Inflammatory macrophage treated with lipopolysaccharide for 1 hour (primary cell): ENCODE measurements at places on chromosomes 5 and 9.

DNA sequence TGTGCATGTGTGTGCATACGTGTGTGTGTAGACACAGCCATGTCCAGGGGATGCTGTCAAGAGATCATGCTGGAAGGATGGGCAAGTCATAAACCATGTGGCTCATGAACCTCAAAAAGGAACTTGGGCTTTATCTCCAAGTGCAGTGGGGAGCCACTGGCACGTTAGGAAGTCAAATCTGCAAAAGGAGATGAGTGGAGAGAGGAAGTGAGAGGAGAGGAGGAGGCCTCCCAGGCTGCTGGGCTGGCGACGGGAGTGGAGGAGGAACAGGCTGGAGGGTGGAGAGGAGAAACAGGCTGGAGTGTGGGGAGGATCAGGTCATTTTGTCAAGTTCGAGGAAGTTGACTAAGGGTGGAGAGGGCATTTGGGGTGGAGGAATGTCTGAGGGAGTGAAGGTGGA lies 29.2 kb upstream of the TIFAB start:
- peak; percentile 70 for DNase-seq

DNA sequence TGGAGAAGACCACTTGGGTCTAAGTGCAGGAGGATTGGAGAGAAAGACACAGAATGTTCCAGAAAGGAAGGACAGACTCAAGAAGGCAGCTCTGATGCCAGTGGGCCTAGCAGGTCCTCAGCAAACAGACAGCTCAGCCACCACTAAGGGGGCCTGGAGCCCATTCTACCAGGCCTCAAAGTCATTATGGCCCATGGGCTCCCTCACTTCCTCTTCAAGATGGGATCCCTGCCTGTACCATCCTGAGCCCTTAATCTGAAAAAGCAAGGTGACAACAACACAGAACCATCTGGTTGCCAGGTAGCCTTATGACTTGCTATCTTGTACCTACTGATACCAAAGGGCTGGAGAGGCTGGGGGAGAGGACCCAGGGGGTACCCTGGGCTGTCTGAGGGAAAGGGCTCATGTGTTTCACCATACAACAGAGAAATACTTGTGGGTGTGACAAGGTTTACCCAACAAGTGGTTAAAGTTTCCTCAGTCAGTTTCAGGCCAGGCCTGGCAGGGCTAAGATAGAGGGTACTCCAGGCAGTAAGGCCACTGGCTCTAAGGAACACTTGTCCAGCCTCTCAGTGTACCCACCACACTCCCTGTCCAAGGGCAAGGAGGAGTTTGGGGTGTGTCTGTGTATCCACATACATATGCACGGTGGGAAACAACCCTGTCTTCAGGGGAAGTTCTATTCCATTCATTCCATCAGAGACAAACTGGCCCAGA lies 30.7 kb downstream of the TCF7 start:
- DNase-seq: peak; percentile 7

DNA sequence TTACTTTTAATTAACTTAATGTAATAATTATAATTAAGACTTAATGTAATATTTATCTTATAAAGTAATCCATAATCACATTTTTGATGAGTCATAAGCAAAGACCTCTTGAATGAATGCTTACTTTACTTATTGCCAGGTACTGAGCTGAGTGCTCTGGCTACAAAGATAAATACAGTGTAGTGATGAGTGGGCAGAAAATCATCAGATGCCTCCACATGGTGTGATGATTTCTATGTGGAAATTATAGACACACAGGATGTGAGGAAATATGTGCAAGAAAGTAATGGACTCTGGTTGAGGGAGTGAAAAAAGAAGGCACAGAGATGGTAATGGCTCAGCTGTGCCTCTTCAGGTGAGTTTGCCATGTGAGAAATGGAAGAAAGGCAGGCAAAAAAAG lies 422.6 kb upstream of the CD180 start:
- no peak for DNase-seq

GRCh38 chr5:84715686-84716085 lies 331.0 kb upstream of the EDIL3 start:
- DNase-seq: no peak

DNA sequence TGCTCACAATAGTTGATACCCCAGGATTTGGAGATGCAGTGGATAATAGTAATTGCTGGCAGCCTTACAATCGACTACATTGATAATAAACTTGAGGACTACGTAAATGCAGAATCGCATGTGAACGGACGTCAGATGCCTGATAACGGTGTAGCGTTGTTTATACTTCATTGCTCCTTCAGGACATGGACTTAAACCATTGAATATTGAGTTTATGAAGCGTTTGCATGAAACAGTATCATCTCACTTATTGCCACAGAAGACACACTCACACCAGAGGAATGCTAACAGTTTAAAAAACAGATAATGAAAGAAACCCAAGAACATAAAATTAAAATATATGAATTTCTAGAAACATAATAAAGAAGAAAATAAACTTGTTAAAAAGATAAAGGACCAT lies 101.6 kb downstream of the GABBR2 start:
- no peak for DNase-seq

- DNase-seq: no peak
Measured at GRCh38 chr9:2255128-2255527, 240.0 kb downstream of the SMARCA2 start.

DNA sequence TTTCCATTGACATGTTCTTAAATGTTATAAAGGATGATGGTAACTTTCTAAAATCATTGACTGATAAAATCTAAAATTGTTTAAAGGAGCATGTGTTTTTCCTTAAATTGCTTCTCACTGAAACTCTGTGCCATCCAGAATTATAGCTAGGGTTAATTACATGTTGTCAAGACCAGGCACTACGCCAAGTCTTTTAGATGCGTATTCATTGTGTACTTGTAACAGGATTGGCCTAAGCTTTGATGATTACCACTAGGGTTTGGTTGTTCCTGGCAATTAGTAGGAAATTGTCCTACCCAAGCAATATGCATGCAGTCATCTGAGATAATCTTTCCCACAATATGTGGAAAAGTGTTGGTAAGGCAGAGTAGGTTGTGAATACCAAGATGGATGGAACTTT lies 43.8 kb downstream of the PRKACG start:
- no peak for DNase-seq

DNA sequence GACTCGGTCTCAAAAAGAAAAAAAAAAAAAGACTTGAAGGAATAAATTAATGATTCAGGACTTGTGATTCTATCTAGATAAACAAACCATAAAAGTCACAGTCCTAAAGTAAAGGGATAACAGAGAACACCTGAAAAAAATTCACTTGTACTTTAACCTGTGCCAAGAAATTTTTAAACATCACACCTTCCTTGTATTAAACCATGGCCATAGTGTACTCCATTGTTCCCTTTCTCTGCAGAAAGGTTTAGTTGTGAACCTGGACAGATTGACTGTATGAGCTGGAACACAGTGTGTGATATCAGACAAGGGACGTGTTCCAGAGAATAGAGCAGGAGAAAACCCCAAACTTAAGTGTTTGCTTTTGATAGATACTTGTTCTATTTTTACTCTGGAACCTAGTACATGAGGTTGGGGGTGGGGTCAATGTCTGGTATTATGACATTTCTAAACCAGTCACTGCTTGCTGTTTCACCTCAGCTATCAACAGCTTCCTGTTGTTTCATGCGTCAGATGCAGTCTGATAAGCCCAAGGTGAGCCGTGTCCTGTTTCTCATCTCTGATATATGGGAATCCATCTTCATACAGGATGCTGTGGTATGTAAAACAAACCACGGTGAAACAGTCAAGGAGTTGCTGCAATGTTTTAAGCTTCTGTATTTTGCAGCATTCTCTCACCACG lies 62.5 kb upstream of the ITGA1 start:
- no peak for DNase-seq

- no peak for DNase-seq
Measured at GRCh38 chr5:134092875-134093274, 21.6 kb upstream of the TCF7 start.

- no peak for DNase-seq
Measured at GRCh38 chr9:123922431-123922830, 7.5 kb downstream of the DENND1A start.

DNA sequence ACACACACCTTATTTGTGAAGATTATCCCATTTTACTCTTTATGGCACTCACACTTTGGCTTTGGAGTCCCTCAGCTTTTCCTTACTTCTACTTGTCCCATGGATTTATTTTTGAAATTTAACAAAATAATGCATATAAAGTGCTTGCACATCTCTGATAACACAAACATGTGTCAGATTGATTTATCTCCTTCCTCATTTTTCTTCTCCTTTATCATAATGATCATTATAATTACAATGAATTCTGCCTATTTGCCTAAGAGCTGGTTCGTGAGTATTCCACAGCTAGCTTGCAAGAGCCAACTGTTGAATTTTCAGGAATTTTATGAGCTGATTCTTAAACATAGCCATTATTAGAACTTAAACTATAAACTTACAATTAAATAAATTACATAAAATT lies 347.7 kb downstream of the CHSY3 start:
- no peak for DNase-seq

- DNase-seq: no peak
Measured at GRCh38 chr9:108994695-108995094, 18.6 kb downstream of the CTNNAL1 start.

DNA sequence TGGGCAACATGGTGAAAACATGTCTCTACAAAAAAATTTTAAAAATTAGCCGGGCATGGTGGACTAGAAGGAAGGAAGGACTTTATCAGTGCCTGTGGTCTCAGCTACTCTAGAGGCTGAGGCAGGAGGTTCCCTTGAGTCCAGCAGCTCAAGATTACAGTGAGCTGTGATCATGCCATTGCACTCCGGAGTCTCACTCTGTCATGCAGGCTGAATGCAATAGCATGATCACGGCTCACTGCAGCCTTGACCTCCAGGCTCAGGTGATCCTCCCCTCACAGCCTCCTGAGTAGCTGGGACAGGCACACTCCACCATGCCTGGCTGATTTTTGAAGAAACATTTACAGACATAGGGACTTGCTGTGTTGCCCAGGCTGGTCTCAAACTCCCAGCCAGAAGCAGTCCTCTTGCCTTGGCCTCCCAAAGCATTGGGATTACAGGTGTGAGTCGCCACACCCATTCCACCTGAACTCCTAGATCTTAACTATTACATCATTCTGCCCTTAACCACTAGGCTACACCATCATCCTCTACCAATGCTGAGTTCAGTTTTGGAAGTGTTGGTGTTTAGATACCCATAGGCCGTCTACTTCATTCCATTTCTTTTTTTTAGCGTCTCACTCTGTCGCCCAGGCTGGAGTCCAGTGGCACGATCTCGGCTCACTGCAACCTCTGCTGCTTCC lies 2.0 kb upstream of the URM1 start:
- no peak for DNase-seq

DNA sequence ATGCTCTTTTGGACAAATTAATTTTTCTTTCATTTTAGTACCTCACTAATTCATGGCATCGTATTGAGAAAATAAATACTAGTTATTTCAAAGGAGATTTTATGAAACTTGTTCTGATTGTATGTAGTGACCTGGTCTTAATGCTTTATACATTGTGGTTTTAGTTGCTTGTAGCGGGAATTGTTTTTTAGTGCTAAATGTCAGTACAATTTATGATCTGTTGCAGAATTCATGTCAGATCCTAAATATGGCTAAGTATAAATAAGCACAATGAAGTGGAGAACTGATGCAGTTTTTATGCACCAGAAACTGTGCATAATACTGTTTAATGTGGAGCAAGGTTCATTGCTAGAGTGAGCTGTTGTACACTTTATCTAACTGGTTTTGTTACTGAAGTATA lies 308.8 kb downstream of the PJA2 start:
- no peak for DNase-seq

GRCh38 chr9:137404961-137405567 lies 17.9 kb downstream of the EXD3 start:
- DNase-seq: no peak

GRCh38 chr5:21802100-21802499 lies 1051.0 kb downstream of the CDH12 start:
- DNase-seq: no peak

DNA sequence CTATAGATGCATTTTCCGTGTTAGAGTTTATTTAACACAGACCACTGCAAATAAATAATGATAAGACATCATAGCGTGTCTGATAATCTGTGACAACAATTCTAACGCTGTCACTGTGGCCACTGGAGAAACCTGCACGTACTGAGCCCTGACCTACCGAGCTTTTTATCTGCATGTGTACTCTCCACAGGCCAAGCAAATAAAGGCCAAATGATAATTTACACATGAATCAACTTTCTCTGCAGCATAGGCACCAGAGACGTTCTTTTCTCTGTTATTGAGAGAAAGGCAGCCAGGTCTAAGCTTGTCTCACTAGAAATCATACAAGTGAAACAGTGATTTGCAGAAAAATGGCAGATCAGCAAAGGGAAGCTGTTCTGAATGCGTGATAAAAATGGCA lies 75.8 kb downstream of the POU5F2 start:
- DNase-seq: no peak

- no peak for DNase-seq
Measured at GRCh38 chr9:129059796-129060785, 20.8 kb upstream of the DOLPP1 start.

GRCh38 chr9:100600521-100601079 lies 22.7 kb downstream of the CAVIN4 start:
- no peak for DNase-seq

DNA sequence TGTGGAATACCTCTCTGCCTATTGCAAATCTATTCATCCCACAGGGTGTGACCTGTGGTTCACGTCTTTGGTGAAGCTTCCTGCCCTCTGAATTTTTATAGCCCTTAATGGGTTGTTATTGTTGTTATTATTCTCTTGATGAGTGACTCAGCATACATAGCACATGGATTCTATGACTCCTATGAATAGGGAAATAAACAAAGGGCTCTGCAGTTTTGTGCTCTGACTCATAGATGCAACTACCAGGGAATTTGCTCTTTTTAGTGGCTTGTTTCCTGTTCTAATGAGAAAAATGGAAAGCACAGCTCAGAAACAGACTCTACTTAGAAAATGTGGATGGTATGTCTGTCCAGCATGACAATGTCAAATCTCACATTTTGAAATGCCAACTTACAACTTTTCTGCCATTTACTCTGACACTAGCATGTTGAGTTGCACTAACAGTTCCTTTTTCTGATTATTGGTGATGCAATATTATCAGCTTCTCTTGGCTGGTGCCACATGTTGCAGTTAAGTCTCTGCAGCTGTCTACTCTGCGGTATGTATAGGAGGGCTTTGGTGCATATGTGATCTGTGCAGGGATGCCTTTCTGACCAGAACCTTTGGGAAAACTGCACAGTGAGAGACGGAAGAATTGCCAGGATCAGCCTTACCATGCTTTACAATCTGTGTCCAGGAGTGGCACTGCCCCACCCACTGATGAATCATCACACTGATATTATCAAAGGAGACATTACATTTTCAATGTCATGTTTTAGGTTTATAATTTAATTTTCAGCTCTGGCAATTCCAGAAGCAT lies 996.4 kb upstream of the WWC1 start:
- no peak for DNase-seq

GRCh38 chr5:133368916-133369783 lies 243.2 kb downstream of the FSTL4 start:
- no peak for DNase-seq

GRCh38 chr9:81578606-81579005 lies 110.7 kb downstream of the TLE1 start:
- DNase-seq: no peak

DNA sequence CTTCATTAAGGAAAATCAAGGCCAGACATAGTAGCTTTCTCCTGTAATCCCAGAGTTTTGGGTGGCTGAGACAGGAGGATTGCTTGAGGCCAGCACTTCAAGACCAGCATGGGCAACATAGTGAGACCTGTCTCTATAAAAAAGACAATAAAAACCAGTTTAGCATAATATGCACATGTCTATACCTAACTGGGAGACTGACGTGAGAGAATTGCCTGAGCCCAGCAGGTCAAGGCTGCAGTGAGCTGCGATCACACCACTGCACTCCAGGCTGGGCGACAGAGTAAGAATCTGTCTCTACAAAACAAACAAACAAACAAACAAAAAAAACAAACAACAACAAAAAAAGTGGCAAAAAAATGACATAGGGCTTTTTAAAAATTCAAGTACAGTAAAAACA lies 820.8 kb downstream of the MTRR start:
- DNase-seq: no peak
